ENCODE measurements at places on chromosomes 2 and 18.

- no peak for DNase-seq
Observed at GRCh38 chr2:24010477-24011249, 778 bp downstream of the MFSD2B start.

GRCh38 chr18:40553029-40553428, 1402.0 kb upstream of the PIK3C3 start:
- no peak for DNase-seq

- DNase-seq, result no peak
Observed at GRCh38 chr2:105537466-105537865, 138.6 kb upstream of the FHL2 start.

- no peak for DNase-seq
Observed at GRCh38 chr2:164984428-164984827, 29.1 kb upstream of the SLC38A11 start.

DNA sequence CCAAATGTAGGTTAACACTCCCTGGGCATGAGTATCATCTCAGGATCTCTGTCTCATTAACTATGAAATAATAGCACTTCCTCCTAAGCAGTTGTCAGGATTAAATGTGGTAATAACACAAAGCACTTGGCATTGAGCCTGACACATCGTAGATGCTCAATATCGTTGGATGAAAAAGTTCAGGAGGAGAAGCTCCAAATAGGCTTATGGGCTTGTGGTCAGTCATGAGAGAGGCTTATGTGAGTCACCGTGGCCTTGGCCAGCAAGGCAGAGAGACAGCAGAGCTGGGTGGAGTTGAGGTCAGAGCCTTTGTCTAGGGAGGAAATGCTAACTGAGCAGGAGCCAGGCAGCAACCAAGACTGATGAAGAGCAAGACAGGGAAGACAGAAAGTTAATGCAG, 68.3 kb upstream of the PPM1B start:
- DNase-seq, result no peak

DNA sequence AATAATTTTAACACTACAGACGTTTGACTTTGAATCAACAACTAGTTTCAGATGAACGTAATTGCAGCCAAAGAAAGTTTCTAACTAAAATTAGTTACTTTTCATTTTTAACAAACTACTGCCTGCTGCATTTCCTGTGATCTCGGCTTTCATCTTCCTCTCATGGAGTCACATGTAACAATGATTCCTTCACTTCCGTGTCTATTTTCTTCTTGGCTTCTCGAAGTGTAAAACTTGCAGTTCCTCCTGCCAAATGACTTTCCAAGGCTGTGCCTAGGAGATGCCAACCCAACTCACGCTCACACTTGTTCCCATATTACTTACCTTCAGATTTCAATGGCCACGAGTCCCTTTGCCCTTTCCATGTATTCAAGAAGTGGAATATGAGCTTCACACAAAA, 1406.3 kb upstream of the CELF4 start:
- DNase-seq, result no peak

DNA sequence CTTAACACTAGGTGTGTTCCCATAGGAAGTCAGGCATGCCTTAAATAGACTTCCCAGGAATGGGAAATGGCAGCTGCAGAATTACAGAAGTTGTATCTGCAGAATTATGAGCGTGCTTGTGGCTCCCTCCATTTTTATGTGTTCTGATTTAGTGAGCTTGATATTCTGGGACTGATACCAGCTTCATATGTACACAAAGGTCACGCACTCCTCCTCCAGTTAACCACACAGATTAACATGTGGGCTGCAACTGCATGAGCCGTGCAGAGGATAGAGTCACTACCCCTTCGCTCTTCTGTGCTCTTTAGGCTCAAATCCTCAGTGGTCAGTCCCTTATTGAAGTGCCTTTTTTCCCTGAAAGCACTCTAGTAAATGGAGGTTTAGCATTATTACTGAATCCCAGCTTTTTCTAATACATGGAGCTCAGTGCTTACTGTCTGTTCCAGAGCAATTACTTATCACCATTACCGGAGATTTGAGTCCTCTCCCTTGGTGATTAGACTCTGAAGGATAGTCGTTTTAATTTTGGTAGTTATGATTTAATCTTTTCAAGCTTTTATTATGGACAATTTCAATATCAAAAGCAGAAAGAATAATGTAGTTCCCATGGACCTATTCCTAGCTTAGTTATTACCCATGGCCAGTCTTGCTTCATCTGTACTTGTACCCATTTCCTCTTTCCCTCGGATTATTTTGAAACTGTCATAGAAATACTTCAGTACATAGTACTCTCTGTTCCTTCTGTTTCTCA, 238.3 kb downstream of the PRKCE start:
- DNase-seq, result no peak

DNA sequence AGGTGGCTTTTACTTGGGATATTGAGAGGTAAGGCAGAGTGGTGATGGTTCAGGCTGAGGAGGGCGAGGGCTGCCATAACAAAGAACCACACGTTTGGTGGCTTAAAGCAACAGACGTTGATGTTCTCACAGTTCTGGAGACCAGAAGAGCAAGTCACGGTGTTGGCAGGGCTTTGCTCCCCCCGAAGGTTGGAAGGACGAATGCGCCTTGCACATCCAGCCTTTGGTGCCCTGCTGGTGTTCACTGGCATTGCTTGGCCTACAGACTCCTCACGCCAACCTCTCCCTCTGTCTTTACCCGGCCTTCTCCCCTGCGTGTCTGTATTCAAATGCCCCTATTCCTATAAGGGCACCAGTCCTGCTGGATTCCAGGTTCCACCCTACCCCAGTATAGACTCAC, 125.4 kb downstream of the TPO start:
- no peak for DNase-seq

- DNase-seq, result no peak
Observed at GRCh38 chr2:42345986-42346385, 15.0 kb downstream of the COX7A2L start.

DNA sequence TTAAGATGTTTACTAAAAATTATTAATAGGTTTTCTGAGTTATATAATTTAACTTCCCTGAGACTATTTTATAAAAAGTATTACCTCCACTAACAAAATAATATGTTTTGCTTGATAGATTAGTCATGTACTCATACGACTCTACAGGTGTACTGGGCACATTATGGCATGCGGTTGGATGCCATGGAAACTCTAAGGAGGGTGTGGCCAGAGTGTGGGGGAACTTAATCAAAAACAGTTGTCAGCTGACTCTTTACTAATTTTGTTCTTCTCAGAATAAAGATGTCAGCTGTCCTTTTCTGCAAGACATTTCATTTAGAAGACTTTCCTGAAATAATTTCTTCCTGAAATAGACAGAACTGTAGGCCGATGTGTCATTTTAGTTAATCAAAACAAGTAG, 228.3 kb upstream of the SIX3 start:
- peak; percentile 13 for DNase-seq

DNA sequence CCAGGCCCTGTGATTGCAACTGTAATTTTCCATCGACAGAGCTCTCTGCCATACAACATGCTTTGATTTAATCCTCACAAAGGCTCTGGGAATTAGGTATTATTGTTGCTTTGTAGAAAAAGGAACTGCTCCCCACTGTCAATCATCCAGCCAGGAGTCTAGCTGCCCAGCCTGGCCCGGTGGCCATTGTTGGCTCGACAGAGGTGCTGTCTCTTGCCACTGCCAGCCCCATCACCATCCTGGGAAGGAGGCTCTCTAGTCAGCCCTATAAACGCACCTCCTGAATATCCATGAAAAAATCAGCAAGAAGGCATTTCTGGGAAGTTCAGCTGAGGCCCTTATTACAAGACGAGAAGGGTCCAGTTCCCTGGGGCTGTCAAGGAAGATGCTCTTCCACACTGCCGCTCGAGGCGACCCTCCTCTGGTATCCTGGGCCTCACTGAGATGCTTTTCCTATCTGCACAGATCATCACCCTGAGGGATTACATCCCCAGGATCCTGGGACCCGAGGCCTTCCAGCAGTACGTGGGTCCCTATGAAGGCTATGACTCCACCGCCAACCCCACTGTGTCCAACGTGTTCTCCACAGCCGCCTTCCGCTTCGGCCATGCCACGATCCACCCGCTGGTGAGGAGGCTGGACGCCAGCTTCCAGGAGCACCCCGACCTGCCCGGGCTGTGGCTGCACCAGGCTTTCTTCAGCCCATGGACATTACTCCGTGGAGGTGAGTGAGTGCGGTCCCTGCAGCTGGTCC, 71.0 kb downstream of the TPO start:
- no peak for DNase-seq

GRCh38 chr18:76827205-76828200, 5.1 kb downstream of the ZNF236 start:
- DNase-seq, result no peak

DNA sequence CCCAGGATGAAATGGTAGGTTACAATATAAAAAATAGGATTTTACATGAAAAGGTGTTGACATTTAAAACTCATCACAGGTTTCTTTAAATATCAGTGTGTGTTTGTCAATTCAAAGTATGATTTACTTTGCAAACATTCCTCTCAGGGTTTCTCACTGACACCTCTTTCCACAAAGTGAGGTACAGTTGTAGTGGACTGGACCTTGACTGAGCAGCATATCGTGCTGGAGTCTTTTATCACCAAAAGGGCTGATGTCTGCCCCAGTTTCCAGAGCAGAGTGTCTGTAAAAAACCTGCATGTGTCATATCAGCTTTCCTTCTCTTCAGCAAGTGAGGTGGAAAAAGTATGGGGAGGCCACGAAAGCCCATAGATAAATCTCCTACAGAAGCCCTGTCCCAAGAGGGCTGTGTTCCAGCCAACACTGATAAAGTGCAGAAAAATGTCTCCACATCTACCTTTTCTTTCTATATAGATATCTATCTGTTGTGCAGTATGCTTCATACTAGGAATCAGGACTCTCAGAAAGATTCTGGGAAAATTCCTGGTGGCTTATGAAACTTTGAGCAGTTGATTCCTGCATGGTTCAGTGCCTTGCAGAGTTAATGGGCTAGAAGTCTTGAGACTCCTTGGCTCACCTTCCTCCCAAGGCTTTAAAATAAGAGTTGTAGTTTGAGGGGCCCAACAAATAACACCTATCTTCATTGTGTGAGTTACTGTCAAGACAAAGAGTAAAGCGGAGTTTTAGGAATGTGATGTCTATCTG, 6.9 kb downstream of the ACYP2 start:
- no peak for DNase-seq

DNA sequence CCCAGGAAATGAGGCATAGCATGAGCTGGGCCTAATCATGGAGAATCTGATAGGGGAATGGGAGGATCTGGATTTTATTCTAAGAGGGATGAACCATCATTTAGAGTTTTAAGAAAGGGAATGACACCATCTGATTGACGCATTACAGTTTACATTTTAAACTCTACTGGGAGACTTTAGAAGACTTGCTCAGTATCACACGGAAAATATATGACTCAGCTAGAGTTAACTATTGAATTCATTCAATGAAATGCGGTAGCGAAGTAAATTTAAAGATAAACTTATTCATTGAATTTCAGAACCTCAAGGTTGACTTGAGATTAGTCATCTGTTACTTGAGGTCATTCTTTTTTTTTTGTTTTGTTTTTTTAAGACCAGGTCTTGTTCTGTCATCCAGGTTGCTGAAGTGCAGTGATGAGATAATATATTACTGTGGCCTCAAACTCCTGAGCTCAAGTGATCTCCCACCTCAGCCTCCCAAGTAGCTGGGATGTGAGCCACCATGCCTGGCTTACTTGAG, 25.0 kb downstream of the MC4R start:
- DNase-seq, result no peak

GRCh38 chr18:58146099-58146498, 102.1 kb downstream of the NEDD4L start:
- DNase-seq, result no peak

- no peak for DNase-seq
Observed at GRCh38 chr2:100050685-100051084, 91.7 kb downstream of the AFF3 start.

DNA sequence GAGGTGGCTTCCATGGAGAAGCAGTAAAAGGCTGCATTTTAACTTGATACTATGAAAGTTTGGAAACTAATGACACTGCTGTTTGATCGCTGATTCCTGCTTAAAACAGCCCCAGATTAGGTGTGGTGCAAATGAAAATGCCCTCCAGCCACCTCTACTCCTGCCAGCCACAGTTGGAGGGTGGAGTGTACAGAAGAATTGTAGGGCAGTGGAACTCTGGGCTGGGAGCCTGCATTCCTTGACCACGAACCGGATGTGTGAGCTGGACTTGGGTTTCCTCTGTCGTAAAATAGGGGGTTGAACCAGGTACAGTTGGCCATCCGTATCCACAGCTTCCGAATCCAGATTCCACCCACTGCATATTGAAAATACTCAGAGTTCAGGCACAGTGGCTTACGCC, 84.6 kb upstream of the RFX8 start:
- DNase-seq, result no peak

DNA sequence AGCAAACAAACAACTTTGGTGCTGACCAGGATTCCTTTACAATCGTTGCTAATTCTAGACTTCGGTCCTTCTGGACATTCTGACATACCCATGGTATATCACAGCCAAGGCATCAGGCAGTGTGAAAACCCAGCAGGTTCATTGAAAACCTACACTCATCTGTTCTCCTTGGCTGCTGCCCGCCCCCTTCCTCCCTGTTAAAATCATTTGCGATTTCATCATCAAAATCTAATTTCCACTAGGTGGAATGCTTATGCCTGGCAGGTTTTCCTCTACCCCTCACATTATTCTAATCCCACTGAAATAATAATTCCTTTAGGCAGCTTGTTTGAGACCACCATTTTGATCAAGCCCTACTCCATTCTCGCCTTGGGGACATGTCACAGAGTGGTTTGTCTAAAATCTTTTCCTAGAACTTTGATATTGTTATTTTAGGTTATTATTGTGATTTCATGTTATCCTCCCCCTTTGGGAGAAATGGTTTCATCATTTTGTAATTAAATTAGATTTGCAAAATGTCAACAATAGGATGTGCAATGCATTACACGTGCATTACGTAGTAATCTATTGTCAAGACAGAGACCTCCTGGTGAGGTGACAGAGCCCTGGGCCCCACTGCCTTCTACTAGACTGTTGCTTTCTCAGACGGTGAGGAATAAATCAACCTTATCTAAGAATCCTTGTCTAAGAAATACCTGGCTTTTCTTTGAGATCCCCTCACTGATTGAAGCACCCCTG, 31.0 kb upstream of the ASPRV1 start:
- no peak for DNase-seq

GRCh38 chr2:3403587-3404334, 24.3 kb downstream of the TRAPPC12 start:
- DNase-seq, result peak; percentile 66

DNA sequence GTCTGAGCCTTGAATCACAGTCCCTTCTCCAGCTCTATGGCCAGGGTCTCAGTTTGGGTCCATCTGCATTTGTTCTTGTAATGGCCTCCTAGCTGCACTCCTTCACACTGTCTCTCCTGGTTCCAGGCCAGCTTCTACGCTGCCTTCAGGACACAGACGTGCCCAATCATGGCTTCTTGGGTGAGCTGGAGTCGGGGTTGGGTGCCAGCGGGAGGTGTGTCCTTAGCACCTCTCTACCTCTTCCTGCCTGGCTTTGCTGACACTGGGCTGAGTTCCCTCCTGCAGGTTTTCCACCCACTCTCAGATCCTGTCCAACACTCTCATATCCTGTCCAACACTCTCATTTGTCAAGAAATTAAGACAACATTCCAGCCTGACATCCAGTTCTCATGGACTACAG, 9.6 kb downstream of the TRPM8 start:
- no peak for DNase-seq
